K562 (cell line): ENCODE measurements at places on chromosomes 4 and X. TPM values are rescaled to one million over a fixed set of nuclear protein-coding genes. Genes with fewer than 3 reads are reported as not detected.

The CFI gene
- total RNA-seq = 0.94 and 0.95 TPM in 2 replicates

The NAP1L2 gene
- total RNA-seq = not detected in 2 replicates

The RASL11B gene
- 0.53 and 0.56 TPM in 2 replicates for total RNA-seq

The CXCL3 gene
- total RNA-seq = 8.6 and 9.1 TPM in 2 replicates

The ERAS gene
- total RNA-seq = not detected in 2 replicates

The KLB gene
- 0.04 TPM in 1 of 2 replicates, not detected in the other for total RNA-seq

The KCNIP4 gene
- total RNA-seq = not detected in 2 replicates

The SLC26A1 gene
- total RNA-seq = 3.1 and 4.2 TPM in 2 replicates

The ASMTL gene
- 18.0 and 20.6 TPM in 2 replicates for total RNA-seq

The FAM184B gene
- not detected in 2 replicates for total RNA-seq

The MAMLD1 gene
- 0.18 TPM in 1 of 2 replicates, not detected in the other for total RNA-seq

The FAM9B gene
- 1.6 and 1.9 TPM in 2 replicates for total RNA-seq

The MAGEA10 gene
- not detected in 2 replicates for total RNA-seq

The FAM53A gene
- total RNA-seq = 1.6 and 2.0 TPM in 2 replicates

The SNCA gene
- total RNA-seq = 2.4 and 3.6 TPM in 2 replicates

The SASH3 gene
- 0.34 and 0.35 TPM in 2 replicates for total RNA-seq

The TNMD gene
- total RNA-seq = not detected in 2 replicates

The PTTG2 gene
- not detected in 2 replicates for total RNA-seq

The SRPX gene
- 0.45 TPM in 1 of 2 replicates, not detected in the other for total RNA-seq

The NDUFC1 gene
- total RNA-seq = 88.8 and 95.4 TPM in 2 replicates

The ADGRL3 gene
- total RNA-seq = 0.09 and 0.11 TPM in 2 replicates

The USP11 gene
- 27.4 and 29.0 TPM in 2 replicates for total RNA-seq

The GRPR gene
- 0.09 TPM in 1 of 2 replicates, not detected in the other for total RNA-seq

The DCAF8L1 gene
- total RNA-seq = not detected in 2 replicates

The SHROOM3 gene
- total RNA-seq = 0.07 and 0.22 TPM in 2 replicates

The ESX1 gene
- not detected in 2 replicates for total RNA-seq

The SYP gene
- total RNA-seq = 2.1 and 3.0 TPM in 2 replicates

The SHROOM4 gene
- not detected in 2 replicates for total RNA-seq

The XAGE5 gene
- total RNA-seq = 0.38 TPM in 1 of 2 replicates, not detected in the other

The GASK1B gene
- 1.1 and 1.6 TPM in 2 replicates for total RNA-seq

The CLIC2 gene
- 48.7 and 58.9 TPM in 2 replicates for total RNA-seq

The COQ2 gene
- 11.1 and 11.6 TPM in 2 replicates for total RNA-seq

The CWH43 gene
- not detected in 2 replicates for total RNA-seq

The F8 gene
- total RNA-seq = 1.2 and 1.8 TPM in 2 replicates

The STARD8 gene
- 30.2 and 35.0 TPM in 2 replicates for total RNA-seq

The JCHAIN gene
- 0.27 and 0.33 TPM in 2 replicates for total RNA-seq

The MAGEA8 gene
- total RNA-seq = 2.2 and 2.9 TPM in 2 replicates

The TCP11X2 gene
- not detected in 2 replicates for total RNA-seq
